ENCODE measurements at places on chromosomes 1 and 21. TPM values are rescaled to one million over a fixed set of nuclear protein-coding genes. Genes with fewer than 3 reads are reported as not detected.

The NBPF4 gene
- polyA plus RNA-seq: not detected

The AUNIP gene
- polyA plus RNA-seq: 0.48 TPM

The WNT2B gene
- 4.7 TPM for polyA plus RNA-seq

The RALGPS2 gene
- 27.8 TPM for polyA plus RNA-seq

The SLC6A17 gene
- polyA plus RNA-seq: 3.5 TPM

The ZSCAN20 gene
- polyA plus RNA-seq: 4.4 TPM

The DNTTIP2 gene
- polyA plus RNA-seq: 25.8 TPM
